ENCODE measurements at places on chromosomes 4 and X. TPM values are rescaled to one million over a fixed set of nuclear protein-coding genes. Genes with fewer than 3 reads are reported as not detected.

DNA sequence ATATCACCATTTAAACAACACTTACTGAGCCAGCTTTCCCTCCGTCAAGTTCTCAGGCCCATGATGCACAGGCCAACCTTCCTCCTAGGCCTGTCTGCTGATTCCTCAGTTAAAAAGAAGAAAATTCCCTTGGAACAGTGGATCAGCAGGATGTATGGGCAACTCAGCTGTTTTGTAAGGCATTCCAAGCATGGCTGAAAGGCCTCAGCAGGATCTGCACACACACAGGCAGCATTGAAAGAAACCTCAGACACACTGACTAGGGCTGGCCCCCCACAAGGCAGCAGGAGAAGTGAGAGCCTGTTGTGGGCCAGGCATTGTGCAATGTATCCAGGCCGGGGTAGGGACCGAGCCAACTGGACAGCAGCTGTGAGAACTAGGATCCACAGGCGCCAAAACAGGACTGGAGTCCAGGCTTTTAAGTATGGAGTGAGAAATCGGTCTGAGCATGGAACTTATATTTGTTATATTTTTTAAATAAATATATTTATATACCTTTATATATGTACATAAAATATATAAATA lies 171.4 kb downstream of the NWD2 start:
- no peak for DNase-seq

DNA sequence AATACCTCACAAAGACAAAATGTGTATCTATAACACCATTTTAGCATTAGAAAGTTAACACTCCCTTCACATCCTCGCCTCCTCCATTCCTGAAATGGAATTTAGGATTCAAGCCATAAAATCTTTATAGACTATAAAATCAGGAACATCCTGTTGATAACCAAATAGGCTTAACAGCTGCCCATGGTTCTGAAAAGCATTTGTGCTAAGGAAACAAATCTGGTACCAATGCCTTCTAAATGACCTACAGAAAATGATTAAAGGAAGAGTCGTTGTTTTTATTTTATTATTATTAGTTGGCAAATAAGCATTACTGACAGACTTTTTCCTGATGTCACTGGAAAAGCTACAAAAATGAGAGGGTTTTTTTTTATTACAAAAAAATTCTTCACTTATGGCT lies 79.8 kb downstream of the PAPSS1 start:
- no peak for DNase-seq

DNA sequence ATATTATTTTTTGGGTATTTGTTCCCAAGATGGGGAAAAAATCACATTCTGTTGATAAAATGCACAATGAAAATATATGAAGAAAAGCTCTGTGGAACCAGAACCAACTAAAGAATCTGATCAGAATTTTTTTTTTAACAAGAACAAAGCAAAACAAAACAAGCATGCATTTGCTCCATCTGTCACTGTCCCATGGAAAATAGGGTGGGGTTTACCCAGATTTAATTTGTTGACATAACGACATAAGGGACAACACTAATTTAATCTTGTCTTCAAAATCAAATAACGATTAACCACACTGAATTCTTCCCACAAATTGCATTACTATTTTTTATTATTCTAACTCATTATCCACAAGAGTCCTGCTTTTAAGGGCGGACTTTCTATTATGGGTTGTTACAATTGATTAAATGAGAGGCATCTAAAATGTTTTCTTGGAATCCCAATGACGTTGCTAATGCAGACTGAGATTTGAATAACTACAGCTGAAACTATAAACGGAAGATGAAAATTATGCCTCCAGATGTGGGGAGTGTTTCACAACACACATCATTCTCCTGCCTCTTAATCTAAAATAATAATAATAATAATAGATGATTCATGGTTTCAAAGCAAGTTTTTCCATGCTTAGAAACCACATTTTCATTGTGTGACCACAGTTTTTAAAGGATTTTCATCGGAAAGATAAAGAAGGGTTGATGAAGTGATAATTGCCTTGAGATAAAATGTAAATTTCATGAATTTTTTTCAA lies 307.0 kb upstream of the CPEB2 start:
- no peak for DNase-seq

DNA sequence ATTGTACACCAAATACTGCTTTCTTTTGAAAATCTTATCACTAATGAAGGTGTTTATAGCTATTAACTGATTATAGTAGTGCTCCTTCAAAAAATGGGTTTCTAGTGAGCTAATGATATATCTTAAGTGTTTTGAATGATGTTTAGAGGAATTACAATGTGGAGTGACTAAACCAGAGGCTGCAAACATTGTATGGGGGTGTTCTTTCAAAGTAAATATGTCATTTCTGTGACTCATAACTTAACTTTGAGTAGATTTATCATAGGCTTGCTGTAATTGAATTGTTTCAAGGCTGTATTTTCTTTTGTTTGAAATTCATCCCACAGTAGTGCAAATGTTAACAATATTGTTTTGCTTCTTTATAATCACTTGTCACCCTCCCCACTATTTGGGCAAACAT lies 141.6 kb downstream of the IL1RAPL2 start:
- no peak for DNase-seq

UBA6 gene
- 48.5 TPM for total RNA-seq

PABPC1L2B gene
- total RNA-seq, result not detected

All from upper lobe of right lung (tissue), 1 donor.